ENCODE measurements at places on chromosomes 3 and 15. TPM values are rescaled to one million over a fixed set of nuclear protein-coding genes. Genes with fewer than 3 reads are reported as not detected.

WDR49 gene
- total RNA-seq, result 0.73 TPM

ROPN1 gene
- not detected for total RNA-seq

SLC28A2 gene
- not detected for total RNA-seq

ARHGAP11A gene
- 6.0 TPM for total RNA-seq

CCK gene
- not detected for total RNA-seq

CPNE9 gene
- total RNA-seq, result 1.2 TPM

GPR160 gene
- 17.7 TPM for total RNA-seq

MYLK gene
- not detected for total RNA-seq

GATA2 gene
- total RNA-seq, result not detected

TERC gene
- total RNA-seq, result 12.5 TPM

CPEB1 gene
- 0.62 TPM for total RNA-seq

TMEM212 gene
- not detected for total RNA-seq

RTP1 gene
- not detected for total RNA-seq

DNA sequence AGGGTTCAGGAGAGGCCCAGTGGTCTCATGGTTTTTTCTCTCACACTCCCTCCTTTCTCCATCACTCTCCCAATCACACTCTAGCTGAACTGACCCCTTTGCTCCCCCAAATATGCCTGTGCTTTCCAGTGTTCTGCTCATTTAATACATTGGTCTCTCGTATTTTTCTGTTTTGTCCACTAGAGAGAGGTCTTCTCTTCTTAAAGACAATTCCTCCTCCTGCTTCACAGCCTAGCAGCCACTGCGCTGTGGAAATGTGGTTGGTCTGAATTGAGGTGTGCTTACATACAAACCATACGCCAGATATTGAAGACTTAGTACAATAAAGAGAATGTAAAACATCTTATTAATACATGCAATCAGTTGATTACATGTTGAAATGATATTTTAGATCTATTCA, 60.6 kb upstream of the XCR1 start:
- H3K36me3 ChIP-seq, result no peaks in the 10 kb centered on the region
- H3K4me3 ChIP-seq, result no peak overlapping the region
- no peaks in the 10 kb centered on the region for H3K27me3 ChIP-seq
- H3K4me1 ChIP-seq, result peaks cover 42% of the 10 kb centered on the region

DNA sequence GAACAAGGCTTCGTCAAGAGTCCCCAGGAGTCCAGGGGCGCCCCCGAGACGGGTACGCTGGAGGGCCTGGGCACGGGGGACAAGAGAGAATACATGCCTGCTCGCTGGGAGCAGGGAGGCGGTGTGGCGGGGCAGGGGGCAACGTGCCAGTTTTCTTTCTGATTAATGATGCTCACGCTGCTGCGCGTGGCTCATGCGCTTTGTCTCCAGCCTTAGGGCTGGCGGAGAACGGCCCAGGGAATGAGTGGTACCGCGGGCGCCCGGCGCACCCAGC, 408 bp upstream of the ARPP21 start:
- no peaks in the 10 kb centered on the region for H3K36me3 ChIP-seq
- peak overlapping the region; percentile 43 for H3K4me3 ChIP-seq
- H3K27me3 ChIP-seq, result peaks cover 15% of the 10 kb centered on the region
- DNase-seq, result no peak
- peaks cover 21% of the 10 kb centered on the region for H3K4me1 ChIP-seq
- H3K27ac ChIP-seq, result no peak overlapping the region

DNA sequence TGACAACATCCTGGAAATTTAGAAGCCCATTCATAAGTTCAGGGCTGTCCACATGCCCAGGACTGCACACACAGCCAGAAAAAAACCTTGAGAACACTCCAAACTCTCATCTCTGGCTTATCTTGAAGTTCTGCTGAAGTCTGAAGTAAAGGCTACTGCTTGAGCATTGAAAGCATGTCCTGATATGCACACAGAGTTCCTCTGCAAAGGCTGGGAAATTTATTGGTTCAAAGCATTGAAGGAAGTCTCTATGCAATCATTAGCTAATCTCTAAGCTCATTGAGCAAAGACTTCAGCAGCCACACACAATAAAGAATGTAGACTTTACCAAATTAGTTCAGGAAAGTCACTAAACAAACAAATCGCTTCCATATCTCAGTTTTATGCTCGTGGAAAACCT, 162.0 kb upstream of the STT3B start:
- no peak overlapping the region for H3K4me3 ChIP-seq
- DNase-seq, result no peak

GRCh38 chr15:82950746-82951370, 1.7 kb downstream of the HOMER2 start:
- H3K27me3 ChIP-seq, result peaks cover 5% of the 10 kb centered on the region
- H3K36me3 ChIP-seq, result no peaks in the 10 kb centered on the region
- peaks cover 22% of the 10 kb centered on the region for H3K4me1 ChIP-seq
- DNase-seq, result peak; percentile 23
- no peak overlapping the region for H3K4me3 ChIP-seq
- no peak overlapping the region for H3K27ac ChIP-seq

- H3K36me3 ChIP-seq, result peaks cover 16% of the 10 kb centered on the region
- DNase-seq, result no peak
- peak overlapping the region; percentile 47 for H3K4me3 ChIP-seq
- H3K27ac ChIP-seq, result peak overlapping the region; percentile 77
- H3K27me3 ChIP-seq, result no peaks in the 10 kb centered on the region
- peaks cover 11% of the 10 kb centered on the region for H3K4me1 ChIP-seq
Observed at GRCh38 chr3:49428752-49429080, 408 bp downstream of the NICN1 start.

GRCh38 chr3:186511702-186512101, 32.5 kb downstream of the CRYGS start:
- no peaks in the 10 kb centered on the region for H3K27me3 ChIP-seq
- no peaks in the 10 kb centered on the region for H3K36me3 ChIP-seq
- no peak overlapping the region for H3K27ac ChIP-seq
- no peak for DNase-seq
- peaks cover 25% of the 10 kb centered on the region for H3K4me1 ChIP-seq

DNA sequence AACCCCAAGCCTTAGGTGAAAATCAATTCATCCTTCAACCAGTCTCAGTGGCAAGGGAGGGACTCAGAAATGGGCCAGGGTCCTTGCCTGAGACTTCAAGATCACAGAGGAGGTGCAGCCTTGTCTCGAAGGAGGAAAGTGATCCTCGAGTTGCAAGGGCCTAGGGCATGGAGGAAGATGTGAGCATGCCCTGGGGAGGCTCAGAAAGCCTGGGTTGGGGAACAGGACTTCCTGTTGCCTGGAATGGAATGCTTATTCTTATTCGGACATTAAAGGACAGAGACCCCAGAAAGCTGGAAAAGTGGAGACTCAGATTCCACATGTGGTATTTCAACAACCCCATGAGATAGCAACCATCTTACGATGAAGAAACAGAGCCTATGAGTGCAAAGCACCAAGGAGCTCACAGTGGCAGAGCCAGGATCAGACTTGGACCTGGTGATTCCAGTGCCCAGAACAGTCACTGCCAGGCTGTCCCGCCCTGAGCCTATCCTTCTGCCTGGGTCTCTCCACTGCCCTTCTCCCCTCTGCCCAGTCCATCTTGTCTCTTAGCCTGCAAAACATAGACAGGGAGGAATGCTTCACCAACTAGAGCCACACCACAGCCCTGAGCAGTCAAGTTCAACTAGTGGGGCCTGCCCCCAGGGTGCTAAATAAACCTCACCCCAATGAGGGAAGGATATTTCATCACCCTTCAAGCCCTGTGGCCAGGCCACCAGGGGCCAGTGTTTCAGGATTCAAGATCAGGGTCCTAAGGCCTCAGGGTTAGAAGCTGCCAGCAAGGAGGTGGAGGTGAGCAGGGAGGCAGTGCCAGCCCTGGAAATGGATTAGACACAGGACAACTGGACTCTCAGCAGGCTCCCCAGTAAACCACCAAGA, 21.9 kb downstream of the DAPK2 start:
- H3K36me3 ChIP-seq, result no peaks in the 10 kb centered on the region
- no peak overlapping the region for H3K4me3 ChIP-seq
- no peaks in the 10 kb centered on the region for H3K27me3 ChIP-seq
- DNase-seq, result no peak
- H3K27ac ChIP-seq, result no peak overlapping the region
- H3K4me1 ChIP-seq, result no peaks in the 10 kb centered on the region

DNA sequence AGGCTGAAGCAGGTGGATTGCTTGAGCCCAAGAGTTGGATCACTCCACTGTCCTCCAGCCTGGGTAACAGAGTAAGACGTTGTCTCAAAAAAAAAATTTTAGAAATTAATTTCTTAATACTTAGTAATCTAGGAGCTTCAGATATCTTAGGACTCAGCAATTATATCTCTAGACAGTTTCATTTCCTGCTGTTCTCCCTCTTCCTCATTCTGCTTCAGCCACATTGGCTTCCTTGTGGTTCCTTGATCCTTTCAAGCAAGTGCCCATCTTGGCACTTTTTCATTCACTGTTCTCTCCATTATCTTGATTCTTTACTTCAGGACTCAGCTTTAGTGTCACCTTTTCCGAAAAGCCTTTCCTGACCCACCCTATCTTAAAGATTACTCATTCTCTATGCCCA, 22.5 kb downstream of the TMEM202 start:
- H3K4me1 ChIP-seq, result no peaks in the 10 kb centered on the region
- no peak overlapping the region for H3K27ac ChIP-seq
- H3K27me3 ChIP-seq, result no peaks in the 10 kb centered on the region

DNA sequence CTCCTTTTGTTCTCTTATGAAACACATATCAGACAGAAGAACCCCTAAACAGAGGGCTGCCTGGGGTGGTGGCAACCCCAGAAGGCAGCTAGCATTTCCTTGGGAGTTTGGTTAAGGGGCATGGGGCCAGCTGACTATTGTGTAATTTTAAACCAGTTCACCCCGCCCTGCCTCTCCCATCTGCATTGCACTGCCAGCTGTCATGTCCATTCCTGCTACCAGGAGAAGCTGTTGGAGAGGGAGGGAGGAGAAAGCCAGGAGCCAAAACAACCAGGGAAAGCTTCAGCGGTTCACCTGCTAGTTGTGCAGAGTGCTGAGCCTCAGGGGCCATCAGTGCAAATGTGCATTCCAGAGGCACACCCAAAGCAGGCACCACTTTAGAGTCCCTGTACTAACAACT, 47.6 kb upstream of the ATP1B3 start:
- H3K4me1 ChIP-seq, result no peaks in the 10 kb centered on the region
- no peaks in the 10 kb centered on the region for H3K36me3 ChIP-seq
- no peak overlapping the region for H3K27ac ChIP-seq
- no peak overlapping the region for H3K4me3 ChIP-seq
- no peaks in the 10 kb centered on the region for H3K27me3 ChIP-seq
- no peak for DNase-seq

- H3K4me3 ChIP-seq, result no peak overlapping the region
- H3K36me3 ChIP-seq, result peaks cover 23% of the 10 kb centered on the region
- no peaks in the 10 kb centered on the region for H3K27me3 ChIP-seq
- DNase-seq, result no peak
- H3K27ac ChIP-seq, result no peak overlapping the region
Observed at GRCh38 chr15:89104172-89104564, 15.9 kb downstream of the ABHD2 start.

DNA sequence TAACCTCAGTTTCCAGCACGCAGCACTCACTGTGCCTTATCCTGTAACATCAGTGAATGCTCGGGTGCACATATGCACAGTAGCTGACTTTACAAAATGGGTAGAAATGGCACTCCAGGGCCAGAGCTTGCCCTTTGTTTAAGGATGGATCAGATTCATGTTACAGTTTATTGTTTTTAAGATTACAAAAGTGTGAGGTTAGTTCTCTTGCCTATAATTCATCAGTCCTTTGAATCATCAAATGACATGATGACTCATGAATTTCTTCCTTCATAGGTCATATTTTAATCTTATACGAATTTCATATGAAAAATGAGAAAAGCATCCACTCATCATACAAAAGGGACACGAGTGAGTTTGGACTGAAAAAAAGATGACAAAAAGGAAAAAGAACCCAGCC, 545.3 kb downstream of the GBE1 start:
- H3K4me3 ChIP-seq, result no peak overlapping the region
- H3K36me3 ChIP-seq, result no peaks in the 10 kb centered on the region
- H3K27ac ChIP-seq, result no peak overlapping the region
- DNase-seq, result no peak
- H3K4me1 ChIP-seq, result no peaks in the 10 kb centered on the region

DNA sequence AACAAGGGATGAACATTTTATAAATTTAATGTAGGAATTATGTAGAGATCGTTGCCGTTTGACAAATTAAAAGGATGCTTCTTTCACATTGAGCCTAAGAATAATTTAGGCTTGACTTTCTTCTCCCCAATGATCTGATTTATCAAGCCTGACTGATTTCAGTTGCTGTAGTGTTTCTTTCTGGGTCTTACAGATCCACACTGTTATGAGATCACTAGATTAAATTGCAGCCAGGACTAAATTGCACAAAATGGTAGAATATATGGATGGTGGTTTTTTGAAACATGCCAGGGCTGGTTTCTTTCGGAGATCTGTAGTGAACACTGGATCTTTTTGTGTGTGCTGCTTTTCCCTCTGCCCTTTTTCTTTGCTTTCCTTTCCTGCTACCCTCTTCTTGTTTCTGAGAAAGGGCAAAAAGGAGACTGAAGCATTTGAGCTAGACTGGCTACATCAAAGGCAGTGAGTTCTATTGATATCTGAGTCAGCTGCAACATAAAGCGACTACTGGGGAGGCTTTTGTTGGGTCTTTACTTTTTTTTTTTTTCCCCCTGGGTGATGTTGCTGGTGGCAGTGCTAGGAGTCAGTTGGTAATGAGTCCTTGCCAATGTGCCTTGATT, 83.0 kb downstream of the AKAP13 start:
- no peak overlapping the region for H3K27ac ChIP-seq
- H3K27me3 ChIP-seq, result no peaks in the 10 kb centered on the region

DNA sequence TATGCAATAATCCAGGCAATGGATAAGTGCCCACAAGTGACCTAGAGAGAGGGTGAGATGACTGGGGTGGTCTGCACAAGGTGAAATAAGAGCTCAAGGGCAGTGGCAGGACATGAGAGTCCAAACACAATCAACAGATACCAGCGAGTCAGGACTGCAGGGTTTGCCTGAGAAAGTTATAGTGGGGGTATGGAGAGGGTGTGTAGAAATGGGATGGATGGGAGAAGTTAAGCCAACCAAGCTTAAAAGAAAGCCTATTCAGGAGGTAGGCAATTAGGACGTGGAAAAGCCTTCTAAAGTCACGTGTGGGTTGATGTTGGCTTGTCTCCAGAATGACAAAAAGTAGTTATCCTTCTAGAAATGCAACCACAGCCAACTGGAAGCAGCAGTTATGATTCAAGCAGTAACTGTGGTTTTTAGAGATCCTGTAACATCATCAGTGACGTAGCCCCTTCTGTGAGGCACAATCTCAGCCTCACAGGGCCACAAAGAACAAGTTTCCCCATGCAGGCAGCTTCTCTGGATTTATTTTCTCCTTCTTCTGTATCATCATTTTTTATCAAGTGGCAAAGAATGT, 56.1 kb downstream of the FAM174B start:
- H3K27me3 ChIP-seq, result no peaks in the 10 kb centered on the region
- no peaks in the 10 kb centered on the region for H3K4me1 ChIP-seq
- no peak for DNase-seq
- H3K4me3 ChIP-seq, result no peak overlapping the region
- H3K27ac ChIP-seq, result no peak overlapping the region

DNA sequence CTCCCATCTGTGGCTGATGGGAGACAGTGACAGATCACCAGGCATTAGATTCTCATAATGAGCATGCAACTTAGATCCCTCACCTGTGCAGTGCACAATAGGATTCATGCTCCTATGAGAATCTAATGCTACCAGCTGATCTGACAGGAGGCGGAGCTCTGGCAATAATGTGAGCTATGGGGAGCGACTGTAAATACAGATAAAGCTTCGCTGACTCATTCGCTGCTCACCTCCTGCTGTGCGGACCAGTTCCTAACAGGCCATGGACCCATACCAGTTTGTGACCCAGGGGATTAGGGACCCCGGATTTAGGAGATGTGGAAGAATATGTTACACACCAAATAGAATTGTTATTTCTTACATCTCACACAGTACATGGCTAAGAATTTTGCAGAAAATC, 6.7 kb downstream of the ARGFX start:
- no peaks in the 10 kb centered on the region for H3K27me3 ChIP-seq
- no peaks in the 10 kb centered on the region for H3K4me1 ChIP-seq
- no peak for DNase-seq
- no peaks in the 10 kb centered on the region for H3K36me3 ChIP-seq
